Occipital lobe (tissue), 3 donors: ENCODE measurements at places on chromosomes 11 and 22. TPM values are rescaled to one million over a fixed set of nuclear protein-coding genes. Genes with fewer than 3 reads are reported as not detected.

LRRN4CL gene
- total RNA-seq, result 0.16 TPM

PC gene
- 9.5 TPM for total RNA-seq

LPXN gene
- total RNA-seq, result 2.7 TPM

MRPL17 gene
- 22.3 TPM for total RNA-seq

FAM118B gene
- total RNA-seq, result 25.4 TPM

PAMR1 gene
- total RNA-seq, result 3.0 TPM

MOGAT2 gene
- total RNA-seq, result not detected

NUDT22 gene
- 11.2 TPM for total RNA-seq

OR51E2 gene
- total RNA-seq, result not detected

UPK3A gene
- not detected for total RNA-seq

APOL5 gene
- total RNA-seq, result not detected

ISX gene
- not detected for total RNA-seq

OR51B4 gene
- 0.31 TPM for total RNA-seq

CHEK1 gene
- total RNA-seq, result 17.5 TPM

GLB1L2 gene
- total RNA-seq, result 1.1 TPM

MISFA gene
- total RNA-seq, result 0.62 TPM

CRELD2 gene
- total RNA-seq, result 17.5 TPM

SLC17A6 gene
- 21.2 TPM for total RNA-seq

PRMT3 gene
- total RNA-seq, result 27.6 TPM
